Right renal cortex interstitium (tissue), 3 donors: ENCODE measurements at places on chromosomes 3 and 15.

DNA sequence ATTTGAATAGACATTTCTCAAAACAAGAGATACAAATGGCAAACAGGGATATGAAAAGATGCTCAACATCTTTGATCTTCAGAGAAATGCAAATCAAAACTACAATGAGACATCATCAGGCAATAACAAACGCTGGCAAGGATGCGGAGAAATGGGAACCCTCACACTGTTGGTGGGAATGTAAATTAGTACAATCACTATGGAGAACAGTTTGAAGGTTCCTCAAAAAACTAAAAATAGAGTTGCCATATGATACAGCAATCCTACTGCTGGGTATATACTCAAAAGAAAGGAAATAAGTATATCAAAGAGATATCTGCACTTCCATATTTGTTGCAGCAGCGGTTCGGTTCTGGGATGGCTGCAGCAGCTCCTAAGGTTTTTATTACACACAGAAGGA is 16.8 kb upstream of the LARS2 start:
- no peak for DNase-seq

GRCh38 chr3:137046747-137047146 is 89.0 kb downstream of the IL20RB start:
- DNase-seq: no peak

GRCh38 chr3:128277378-128278069 is 124.2 kb downstream of the EEFSEC start:
- DNase-seq: no peak

DNA sequence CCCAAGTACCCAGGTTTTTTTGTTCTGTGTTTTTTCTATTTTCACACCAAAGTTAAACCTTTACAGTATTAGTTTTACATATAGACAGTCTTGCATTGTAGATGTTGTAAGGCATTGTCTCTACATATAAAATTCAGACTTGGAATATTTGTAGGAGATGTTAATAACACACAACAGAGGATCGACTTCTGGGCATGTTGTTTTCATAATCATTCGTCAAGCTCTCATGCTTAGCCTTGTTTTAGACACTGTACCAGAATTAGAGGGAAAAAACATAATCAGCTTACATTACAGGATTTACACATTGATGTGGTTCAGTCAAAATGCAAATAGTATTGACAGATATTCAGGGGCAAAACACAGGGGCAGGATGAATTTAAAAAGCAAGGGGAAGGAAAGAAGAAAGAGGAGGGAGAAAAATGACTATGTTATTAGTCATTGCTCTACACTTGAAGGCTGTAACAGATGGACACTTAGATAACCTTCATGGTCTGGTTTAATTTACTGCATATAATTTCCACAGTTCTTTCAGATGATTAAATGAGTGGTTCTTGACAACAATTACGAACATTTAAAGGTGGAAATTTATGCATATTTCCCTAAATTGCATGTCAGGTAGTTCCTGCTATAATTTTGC is 7.5 kb downstream of the CMSS1 start:
- DNase-seq: no peak

- no peak for DNase-seq
Observed at GRCh38 chr15:97115761-97116070, 785.2 kb downstream of the NR2F2 start.

- DNase-seq: no peak
Observed at GRCh38 chr3:111794711-111795110, 64.4 kb upstream of the PHLDB2 start.

GRCh38 chr15:71707230-71708050 is 102.9 kb upstream of the NR2E3 start:
- no peak for DNase-seq

GRCh38 chr3:183061391-183062172 is 37.7 kb downstream of the MCCC1 start:
- no peak for DNase-seq

DNA sequence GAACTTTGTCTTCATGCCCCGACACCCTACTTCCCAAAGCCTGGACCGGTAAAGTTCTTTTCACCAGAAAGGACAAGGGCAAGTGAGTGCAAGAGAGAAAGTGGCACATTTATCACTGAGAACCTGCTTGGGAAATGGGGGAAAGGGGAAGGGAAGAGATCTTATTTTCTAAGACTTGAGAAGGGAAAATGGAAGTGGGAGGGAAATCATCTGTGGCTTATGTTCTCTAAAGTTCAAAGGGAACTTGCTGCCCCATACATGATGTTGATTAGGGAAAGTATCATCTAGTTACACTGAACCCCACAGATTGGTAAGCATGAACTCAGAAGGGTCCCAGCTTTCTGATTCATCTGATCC is 199.5 kb upstream of the LPP start:
- no peak for DNase-seq

- no peak for DNase-seq
Observed at GRCh38 chr3:86673991-86674390, 317.0 kb downstream of the VGLL3 start.
